ENCODE measurements at places on chromosomes 5 and 9.

GRCh38 chr9:135241381-135242048, 154.0 kb downstream of the OLFM1 start:
- DNase-seq: no peak

DNA sequence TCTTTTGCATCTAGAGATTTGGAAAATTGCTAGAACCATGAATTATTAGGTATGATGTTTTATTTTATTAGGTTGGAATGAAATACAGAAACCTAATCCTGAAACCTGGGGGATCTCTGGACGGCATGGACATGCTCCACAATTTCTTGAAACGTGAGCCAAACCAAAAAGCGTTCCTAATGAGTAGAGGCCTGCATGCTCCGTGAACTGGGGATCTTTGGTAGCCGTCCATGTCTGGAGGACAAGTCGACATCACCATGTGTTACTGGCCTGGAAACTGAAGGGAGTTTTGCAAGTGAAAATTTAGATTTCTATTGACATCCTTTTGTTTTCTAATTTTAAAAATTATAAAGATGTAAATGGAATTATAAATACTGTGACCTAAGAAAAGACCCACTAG, 100.7 kb downstream of the NLN start:
- no peak for DNase-seq

DNA sequence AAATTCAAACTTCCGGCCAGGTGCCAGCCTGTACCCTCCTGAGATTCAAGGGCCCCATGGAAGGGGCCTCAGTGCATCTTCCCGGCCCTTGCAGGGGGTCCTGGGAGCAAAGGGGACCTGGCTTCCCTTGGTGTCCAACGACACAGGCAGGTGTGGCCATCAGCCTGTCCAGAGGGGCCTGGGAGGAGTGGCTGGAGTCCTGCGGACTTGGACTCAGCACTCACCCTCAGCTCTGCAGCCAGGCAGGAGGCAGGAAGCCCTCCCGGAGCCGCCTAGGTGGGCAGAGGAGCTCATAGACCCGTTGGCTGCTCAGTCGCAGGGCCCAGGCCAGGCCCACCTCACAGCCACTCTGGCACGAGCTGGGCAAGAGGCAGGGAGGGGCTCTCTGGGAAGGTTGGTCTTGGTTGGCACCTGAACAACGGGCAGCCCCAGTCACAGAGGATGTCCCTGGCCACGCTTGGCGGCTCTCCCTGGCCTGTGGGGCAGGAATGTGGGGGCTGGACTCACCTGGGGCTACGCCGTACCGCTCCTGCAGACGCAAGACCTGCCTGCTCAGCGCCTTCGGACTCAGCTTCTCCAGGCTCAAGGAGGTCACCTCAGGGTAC, 53.8 kb upstream of the NRARP start:
- no peak for DNase-seq

DNA sequence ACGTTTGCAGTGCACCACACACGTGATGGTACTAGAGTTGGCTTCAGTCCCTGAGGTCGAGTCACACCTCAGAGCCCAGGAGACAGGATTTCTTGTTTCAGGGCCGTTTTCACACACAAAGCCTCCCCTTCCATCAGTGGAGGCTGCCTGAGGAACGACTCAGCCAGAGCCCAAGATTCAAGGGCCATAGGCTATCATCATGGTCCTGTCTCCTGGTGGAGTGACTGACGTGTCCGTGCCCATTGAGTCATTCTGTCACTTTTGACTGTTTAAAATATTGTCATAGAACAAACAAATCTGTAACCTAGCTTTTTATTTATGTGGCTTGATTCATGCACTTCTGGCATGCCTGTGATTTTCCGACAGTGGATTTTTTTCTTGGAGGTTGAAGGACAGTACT, 28.3 kb downstream of the CAMK2A start:
- no peak for DNase-seq

GRCh38 chr9:36023260-36024048, 13.3 kb upstream of the RECK start:
- peak; percentile 41 for DNase-seq

GRCh38 chr5:14326035-14326903, 183.1 kb downstream of the TRIO start:
- no peak for DNase-seq

DNA sequence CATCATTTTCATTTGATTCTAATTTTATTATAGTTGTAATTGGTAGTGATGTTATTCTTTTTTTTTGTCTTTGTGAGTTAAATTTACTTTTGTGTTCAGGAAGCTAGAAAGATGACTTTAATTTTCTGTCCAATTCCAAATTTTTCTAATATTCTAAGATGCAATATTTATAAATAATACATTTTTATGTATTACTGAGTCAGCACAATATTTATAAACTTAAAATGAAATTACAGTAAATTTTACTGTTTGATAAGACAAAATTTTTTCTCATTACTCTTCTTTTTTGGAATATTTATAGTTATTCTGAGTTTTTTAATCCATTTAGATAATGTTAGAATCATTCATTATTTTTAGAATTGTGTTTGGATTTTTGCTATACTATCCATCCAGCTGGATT, 1637.9 kb upstream of the ACO1 start:
- DNase-seq: no peak

DNA sequence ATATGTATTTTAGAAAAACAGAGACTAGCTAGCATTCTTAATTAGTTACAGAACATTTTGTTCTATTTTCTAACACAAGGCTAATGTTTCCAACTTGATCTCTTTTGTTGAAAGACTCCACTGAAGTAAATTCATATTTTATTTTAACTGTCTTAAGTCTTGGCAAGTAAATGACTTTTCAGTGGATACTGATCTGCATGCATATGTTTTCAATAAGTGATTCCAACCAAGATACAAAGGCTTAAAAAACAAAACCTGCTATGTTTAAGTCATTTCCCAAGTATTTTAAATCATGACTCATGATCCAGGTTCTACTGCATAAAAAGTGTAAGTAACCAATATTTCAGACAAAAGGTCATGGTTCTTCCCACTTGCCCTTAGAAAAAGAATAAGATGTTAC, 5.7 kb downstream of the CDO1 start:
- no peak for DNase-seq

DNA sequence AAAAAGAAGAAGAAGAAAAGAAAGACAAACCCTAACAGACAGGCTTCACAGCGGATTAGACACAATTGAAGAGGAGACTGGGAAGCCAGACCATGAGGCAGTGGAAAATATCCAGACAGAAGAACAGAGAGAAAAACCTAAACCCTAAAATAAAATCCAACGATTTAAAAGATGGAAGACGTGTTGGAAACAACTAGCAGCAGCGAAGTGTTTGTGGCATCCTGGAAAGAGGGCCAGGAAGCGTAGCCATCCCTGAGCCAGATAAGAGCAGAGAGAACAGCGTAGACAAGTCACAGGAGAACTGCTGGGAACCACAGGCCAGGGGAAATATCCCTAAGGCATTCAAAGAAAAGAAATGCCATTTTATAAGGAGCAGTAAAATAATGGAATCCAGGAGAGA, 39.7 kb upstream of the NKD2 start:
- DNase-seq: no peak

DNA sequence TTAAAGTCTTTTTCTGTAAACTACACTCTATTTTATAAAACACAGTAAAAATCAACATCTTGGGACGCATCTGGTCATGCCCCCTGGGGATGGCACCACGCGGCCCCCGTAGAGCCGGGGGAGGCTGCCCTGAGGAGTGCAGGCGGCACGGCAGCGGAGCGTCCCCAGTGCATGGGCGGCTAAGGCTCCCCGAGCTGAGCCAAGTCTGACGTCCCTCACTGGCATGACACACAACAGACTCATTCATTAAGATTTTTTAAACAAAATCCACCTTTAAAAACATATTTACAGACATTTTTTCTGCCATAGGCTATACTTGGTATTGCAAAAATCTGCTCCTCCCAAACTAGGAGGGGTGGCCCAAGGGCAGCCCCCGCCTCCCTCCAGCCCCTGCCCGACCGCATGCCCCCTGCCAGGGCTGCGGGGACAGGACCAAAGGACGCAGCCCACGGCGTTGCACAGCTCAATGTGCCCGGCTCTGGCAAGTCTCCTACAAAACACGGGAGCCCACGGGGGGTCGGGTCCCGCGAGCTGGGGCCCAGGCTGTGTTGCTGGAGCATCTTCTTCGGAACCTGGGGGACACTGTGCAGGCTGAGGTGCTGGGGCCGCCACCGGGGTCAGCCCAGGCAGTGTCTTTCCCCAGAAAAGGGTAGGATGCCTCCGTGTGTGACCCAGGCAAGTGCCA, 11.8 kb upstream of the SEC16A start:
- no peak for DNase-seq

- no peak for DNase-seq
Measured at GRCh38 chr9:73183428-73183827, 31.8 kb downstream of the ANXA1 start.

- no peak for DNase-seq
Measured at GRCh38 chr5:37665272-37665671, 174.6 kb downstream of the GDNF start.

GRCh38 chr9:124020520-124021384, 9.2 kb downstream of the LHX2 start:
- no peak for DNase-seq

GRCh38 chr5:86439593-86440110, 178.1 kb upstream of the COX7C start:
- no peak for DNase-seq

- DNase-seq: no peak
Measured at GRCh38 chr5:41649659-41650058, 139.3 kb upstream of the PLCXD3 start.

- DNase-seq: no peak
Measured at GRCh38 chr5:37071901-37072581, 177.1 kb downstream of the CPLANE1 start.

DNA sequence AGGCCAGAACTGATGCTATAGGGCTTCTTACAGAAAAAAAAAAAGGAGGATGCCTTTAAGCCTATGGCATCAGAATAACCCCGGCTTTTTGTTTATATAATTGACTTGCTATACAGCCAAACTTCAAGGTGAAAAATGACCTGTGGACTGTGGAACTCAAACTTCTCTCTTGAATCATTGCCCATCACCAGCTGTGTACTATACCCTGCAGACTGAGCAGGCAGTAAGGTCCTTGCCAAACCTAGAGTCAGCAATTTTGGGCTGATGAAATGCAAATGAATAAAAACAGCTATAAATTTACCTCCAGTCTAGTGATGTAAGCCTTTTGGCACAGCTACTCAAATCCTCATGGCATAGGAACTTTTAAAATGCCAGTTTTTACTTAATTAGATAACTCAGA, 44.5 kb upstream of the PPP3R2 start:
- no peak for DNase-seq

- no peak for DNase-seq
Measured at GRCh38 chr5:94544031-94544650, 74.3 kb downstream of the KIAA0825 start.

DNA sequence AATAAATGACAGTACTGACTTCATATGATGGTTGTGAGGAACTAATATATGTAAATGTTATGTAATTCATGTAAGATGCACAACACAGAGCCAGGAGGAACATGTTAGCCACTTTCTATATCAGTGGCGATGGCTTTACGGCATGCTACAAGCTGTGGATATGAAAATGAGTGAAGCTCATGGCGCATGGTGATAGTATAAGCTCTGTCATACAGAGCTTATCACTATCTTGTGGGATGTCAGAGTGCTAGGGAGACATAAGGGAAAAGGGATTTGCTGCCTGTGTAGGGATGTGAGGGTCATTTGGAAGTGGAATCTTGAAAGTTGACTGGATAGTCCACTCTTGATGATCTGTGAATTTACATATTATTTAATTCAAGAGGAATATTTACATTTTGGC, 13.6 kb downstream of the CPEB4 start:
- no peak for DNase-seq

DNA sequence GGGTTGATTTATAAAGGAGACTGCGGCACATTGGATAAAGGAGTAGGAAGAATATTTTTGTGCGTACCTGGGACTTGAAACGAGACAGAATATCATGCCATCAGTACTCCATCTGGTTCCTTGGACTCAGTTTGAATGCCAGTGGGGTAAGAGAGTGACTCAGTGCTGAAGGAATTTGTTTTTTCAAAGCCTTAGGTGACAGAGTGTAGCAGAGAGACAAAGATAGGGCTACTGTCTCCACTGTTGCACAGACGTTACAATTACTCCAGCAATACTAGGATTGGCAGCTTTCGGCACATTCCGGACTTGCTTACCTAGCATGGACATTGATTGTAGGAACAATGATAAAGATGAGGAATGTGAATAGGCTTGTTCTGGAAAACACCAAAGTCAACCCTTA, 250.7 kb downstream of the KCTD16 start:
- DNase-seq: no peak

DNA sequence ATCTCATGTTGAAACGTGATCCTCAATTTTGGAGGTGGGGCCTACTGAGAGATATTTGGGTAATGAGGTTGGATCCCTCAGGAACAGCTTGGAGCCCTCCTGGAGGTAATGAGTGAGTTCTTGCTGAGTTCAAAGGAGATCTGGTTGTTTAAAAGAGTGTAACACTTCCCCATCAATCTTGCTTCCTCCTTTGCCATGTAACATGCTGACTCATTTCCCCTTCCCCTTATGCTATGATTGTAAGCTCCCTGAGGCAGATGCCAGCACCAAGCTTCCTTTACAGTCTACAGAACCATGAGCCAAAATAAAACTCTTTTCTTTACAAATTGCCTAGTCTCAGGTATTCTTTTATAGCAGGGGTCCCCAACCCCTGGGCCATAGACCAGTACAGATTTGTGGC, 352.3 kb downstream of the SLCO4C1 start:
- DNase-seq: no peak

All from stimulated activated effector memory CD8-positive, alpha-beta T cell treated with anti-CD3 and anti-CD28 coated beads, Interleukin-12 subunit alpha, Interleukin-12 subunit beta, amount 100 ng/mL, for 72 hours (primary cell).